Stimulated activated CD4-positive, alpha-beta T cell treated with anti-CD3 and anti-CD28 coated beads, Interleukin-4, amount 100 ng/mL, for 1 hour (primary cell): ENCODE measurements at places on chromosomes 1 and 21.

- DNase-seq = no peak
Observed at GRCh38 chr1:83131692-83131955, 867.3 kb downstream of the TTLL7 start.

DNA sequence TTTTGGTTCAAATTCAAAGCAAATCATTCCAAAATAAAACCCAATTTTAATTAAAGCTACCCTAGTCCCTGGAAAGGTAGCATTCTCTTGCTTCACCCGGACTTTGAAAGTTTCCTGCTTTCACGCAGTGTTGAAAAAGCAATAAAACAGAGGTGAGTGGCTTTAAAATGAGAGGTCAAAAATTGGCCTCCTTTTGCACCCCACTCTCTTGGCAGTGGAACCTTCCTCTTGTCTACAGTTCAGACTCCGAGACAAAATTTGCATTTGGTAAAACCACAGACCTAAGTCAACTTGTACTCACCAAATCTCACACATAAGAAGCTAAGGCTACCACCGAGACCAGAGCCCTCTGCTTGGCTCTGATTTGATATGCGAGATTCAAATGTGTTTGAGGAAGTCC is 252.7 kb downstream of the TTLL7 start:
- DNase-seq = no peak

GRCh38 chr1:225888289-225888897 is 553 bp downstream of the LEFTY1 start:
- no peak for DNase-seq

DNA sequence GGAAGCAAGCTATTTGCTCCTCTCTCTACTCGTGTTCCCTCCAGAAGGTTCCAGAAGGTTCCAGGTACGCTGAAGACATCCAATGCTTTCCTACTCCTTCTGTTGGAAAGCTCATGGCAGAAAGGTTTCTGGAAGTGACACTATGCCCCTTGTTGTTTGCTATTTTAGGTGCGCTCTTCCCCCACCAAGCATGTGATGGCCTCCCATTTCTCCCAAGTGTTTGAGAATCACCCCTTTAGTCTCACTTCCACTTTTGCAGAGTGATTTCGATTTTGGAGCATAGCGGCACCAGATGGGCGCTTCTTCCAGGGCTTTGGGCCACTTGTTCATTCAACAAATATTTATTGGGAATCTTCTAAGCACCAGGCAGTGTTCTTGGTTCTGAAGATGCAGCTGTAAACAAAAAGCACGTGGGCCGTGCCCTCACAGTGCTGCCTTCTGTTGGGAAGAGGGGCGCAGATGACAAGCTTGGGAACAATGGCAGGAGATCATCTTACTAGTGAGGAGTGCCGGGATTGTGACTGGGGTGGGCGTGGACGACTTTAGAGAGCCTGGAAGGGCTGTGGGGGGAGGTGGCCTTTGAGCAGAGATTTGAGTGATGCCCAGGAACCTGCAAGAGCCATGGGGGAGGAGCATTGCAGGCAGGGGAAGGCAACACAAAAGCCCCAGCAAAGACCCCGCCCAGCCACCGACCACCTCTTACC is 43.0 kb upstream of the TARDBP start:
- no peak for DNase-seq

DNA sequence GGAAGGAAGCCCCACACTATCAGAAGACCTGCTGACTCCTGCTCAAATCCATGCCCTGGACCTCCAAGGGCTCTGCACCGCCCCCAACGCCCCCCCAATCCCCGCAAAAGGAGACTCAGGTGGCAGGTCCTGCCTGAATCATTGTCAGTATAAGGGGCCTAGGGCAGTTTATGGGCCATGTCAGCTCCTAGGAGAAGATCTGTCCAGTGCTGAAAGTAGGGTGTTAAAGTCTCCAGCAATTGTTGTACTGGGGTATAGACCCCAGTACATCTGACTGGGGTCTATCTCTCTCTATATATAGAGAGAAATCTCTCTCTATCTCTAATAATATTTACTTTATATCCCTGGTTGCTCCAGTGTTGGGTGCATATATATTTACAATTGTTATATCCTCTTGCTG is 12.1 kb upstream of the OLIG2 start:
- no peak for DNase-seq

GRCh38 chr1:113014508-113014907 is 58.5 kb upstream of the LRIG2 start:
- no peak for DNase-seq

DNA sequence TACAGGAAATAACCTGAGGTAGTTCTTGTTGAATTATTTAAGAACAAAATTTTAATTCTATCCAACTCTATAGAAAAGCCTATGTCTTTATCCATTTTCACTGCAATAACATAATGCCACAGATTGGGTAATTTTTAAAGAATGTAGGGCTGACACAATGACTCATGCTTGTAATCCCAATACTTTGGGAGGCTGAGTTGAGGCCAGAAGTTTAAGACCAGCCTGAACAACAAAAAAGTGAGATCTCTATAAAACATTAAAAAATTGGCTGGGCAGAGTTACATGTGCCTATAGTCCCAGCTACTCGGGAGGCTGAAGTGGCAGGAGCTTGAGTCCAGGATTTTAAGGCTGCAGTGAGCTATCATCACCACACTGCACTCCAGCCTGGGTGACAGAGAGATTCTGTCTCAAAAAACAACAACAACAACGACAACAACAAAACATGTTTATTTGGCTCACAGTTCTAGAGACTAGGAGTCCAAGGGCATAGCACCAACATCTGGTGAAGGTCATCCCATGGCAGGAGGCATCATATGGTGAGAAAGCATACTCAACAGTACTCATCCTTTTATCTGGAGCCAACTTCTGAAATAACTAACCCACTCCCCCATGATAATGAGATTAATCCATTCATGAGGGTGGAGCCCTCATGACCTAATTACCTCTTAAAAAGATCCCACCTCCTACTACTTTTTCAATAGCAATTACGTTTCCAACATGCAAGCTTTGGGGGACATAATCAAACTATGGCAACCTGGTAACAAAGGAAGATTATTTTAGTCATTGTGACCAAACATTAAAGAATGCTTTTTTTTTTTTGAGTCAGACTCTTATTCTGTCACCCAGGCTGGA is 59.6 kb downstream of the ABL2 start:
- DNase-seq = no peak

DNA sequence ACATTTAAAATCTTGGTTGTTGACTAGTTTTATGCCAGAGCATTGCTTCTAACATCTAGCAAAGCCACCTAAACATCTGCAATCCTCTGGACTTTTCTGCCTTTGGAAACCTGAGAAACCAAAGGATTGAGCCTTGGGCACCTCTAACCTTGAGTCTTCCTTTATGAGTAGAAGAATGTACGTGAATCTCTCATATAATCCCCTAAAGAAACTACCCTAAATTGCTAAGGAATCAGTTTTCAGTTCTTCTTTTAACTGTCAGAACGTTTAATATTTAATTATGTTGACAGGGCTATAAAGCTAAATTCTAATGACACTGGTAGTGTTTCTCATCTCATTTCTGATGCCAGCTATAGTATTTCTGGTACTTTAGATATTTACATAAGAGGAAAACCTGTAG is 997.3 kb downstream of the AMY1C start:
- DNase-seq = no peak

GRCh38 chr1:116257836-116258235 is 115.2 kb upstream of the ATP1A1 start:
- no peak for DNase-seq

- DNase-seq = no peak
Observed at GRCh38 chr21:41168391-41169257, 664 bp downstream of the BACE2 start.
